ENCODE measurements at places on chromosomes 3 and 15.

DNA sequence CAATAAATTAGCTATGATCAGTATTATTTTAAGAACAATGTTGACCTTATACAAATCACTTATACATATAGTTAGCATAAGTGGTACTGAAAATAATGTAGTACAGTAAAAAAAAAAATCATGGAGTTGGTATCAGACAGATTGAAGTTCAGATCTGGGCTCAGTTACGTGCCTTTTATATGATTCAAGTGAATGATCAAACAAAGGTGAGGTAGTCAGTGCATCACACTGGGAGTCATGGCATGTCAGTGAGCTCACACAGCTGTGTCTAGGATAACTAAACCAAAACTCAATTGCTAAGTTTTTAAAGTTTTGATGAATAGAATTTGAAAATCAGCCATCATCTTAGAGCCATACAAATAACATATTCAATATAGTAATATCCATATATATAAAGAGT lies 11.2 kb upstream of the CCR8 start:
- DNase-seq = no peak

DNA sequence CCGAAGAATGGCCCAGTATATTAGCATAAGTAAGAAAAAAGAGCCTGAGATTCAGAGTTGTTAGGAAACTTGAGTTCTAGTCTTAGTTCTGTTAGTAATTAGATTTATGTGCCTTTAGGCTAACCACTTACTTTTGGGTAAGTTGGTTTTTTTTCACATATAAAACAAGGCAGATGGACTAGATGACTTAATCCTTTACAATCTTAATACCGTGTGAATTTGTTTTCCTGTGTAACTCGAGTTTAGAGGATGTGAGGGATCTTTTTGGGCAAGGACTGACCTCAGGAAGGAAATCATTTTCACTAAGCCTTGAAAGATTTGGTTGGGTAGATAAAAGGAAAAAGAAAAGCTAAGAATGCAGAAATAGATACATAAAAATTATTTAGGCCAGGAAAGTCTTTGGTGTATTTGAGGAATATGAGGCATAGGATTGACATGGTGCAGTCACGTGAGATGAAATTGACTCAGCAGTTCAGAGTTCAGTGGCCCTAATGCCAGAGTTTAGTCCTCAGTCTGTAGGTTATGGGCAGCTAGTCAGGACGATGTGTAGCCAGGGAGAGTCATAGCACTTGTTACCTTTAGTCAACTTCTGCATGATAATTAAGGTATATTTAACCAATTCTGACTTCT lies 34.6 kb downstream of the PAK2 start:
- DNase-seq = no peak

GRCh38 chr3:55959471-55960080 lies 472.5 kb upstream of the WNT5A start:
- no peak for DNase-seq

GRCh38 chr3:44865272-44866035 lies 3.7 kb downstream of the TMEM42 start:
- DNase-seq = no peak

DNA sequence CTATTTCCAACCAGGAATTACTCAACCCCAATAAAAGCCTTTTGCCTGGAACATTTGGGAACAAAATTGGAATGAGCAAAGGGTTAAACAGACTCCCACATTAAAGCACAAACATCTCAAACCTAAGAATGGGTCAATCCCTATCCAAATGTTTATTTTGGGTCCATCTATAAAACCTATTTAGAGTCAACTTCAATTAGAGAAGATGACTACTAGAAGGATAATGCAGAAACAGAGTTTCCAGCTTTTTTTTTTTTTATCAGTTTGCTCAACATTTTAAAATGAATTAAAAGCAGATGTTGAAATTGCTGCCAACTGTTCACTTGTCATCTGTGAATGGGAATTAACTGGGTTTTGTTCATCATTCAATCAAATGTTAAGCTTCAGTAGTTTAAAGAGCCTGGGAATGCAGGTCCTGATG lies 4.1 kb upstream of the TBC1D23 start:
- DNase-seq = peak; percentile 17

- DNase-seq = peak; percentile 79
Measured at GRCh38 chr15:49848282-49848724, 227.5 kb downstream of the DTWD1 start.

DNA sequence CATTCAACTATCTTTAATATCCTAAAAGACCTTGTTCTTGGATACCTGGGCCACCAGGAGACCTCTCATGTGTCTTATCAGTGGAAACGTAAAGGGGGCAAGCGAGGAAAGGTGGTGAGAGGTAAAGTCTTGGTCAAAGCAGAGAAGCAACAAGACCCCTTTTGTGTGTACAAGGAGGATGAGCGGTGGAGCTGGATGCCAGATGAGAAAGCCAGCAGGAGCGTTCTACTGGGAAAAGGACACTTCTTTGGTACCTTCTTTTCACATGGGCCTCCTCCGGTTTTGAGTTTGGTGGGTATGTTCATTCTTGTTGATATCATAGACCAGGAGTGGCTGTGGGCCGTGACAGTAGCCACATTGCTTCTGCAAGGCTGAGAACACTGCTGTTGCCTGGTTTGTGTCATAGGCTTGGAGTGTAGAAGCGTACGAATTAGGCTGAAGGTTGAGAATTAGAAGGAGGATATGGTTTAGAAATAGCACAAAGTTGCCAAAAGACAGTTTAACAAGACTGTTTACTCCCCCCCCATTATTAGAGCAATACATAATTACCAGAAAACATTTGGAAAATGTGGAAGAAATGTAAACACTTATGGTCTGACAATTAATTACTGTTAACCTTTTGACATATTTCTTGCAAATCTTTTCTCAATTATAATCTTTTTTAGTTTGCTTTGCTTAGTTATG lies 46.8 kb upstream of the VILL start:
- DNase-seq = no peak

DNA sequence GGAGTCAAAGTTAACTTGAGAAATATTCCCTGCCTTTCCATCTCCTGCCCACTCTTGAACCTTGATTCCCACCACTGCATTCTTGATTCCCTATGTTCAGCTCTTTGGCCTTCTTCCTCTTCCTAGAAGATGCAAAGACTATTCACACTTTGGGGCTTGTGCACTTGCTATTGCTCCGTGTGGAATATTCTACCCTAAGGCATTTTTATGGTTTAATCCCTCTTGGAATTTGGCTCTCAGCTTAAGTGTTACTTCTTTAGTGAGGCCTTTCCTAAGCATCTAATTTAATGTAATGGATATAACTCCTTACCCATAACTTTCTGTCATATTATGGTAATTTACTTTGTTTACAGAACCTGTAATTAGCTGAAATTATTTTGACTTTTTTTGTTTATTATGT lies 318.9 kb upstream of the COL8A1 start:
- DNase-seq = no peak

- no peak for DNase-seq
Measured at GRCh38 chr3:9754678-9755077, 4.9 kb downstream of the OGG1 start.

DNA sequence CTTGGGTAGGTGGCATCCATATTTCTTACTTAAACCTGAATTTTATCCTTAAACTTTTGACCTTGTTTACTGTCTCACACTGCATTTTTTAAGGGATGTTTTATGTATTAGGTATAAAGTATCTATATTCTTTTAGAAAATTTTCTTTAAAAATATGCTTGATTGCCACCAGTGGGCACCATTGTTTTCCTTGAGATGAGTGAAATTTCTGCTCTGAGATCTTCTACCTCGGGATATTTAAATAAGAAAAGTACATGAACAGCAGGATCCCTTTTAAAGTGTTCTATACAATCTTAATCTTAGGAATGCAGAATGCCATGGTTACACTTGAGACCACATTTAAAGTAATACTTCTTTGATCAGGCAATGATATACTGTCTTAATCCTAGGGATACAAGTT lies 108.7 kb downstream of the SLMAP start:
- peak; percentile 10 for DNase-seq

GRCh38 chr3:148221303-148221702 lies 476.4 kb upstream of the AGTR1 start:
- no peak for DNase-seq

- peak; percentile 44 for DNase-seq
Measured at GRCh38 chr15:39191871-39192291, 389.0 kb upstream of the THBS1 start.

GRCh38 chr3:114213627-114214541 lies 23.5 kb downstream of the ZNF80 start:
- peak; percentile 87 for DNase-seq

DNA sequence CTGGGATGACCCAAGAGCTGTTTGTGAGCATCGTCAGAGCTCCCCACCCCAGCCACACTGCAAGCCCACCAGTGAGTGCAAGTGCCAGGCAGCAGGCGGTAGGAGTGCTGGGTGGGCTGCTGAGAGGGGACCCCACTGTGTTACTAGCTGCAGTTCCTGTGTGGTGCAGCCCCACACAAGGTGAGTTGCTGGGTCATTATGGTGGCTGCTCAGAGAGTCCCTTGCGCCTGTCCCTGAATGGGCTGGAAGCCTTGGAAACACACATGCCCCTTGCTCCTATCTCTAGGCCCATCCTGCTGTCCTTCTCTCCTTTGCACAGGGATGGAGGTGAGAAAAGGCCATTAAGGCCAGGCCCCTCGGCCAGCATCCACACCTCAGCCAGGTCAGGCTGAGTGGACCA lies 83.7 kb downstream of the SEC22A start:
- no peak for DNase-seq

GRCh38 chr3:45605534-45605933 lies 11.0 kb downstream of the LIMD1 start:
- no peak for DNase-seq

DNA sequence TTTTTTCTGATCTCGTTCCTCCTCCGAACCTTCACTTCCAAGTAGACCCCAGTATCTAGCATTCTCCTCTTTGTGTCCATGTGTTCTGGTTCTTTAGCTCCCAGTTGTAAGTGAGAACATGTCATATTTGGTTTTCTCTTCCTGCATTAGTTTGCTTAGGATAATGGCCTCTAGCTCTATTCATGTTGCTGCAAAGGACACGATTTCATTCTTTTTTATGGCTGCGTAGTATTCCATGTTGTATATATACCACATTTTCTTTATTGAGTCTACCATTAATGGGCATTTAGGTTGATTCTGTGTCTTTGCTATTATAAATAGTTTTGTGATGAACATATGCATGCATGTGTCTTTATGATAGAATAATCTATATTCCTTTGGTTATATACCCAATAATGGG lies 30.2 kb upstream of the MME start:
- no peak for DNase-seq

GRCh38 chr3:134039161-134039862 lies 9.6 kb upstream of the SLCO2A1 start:
- no peak for DNase-seq

GRCh38 chr15:31216215-31216911 lies 110.3 kb upstream of the KLF13 start:
- DNase-seq = peak; percentile 62

GRCh38 chr3:19346759-19347158 lies 198.4 kb downstream of the KCNH8 start:
- DNase-seq = no peak

DNA sequence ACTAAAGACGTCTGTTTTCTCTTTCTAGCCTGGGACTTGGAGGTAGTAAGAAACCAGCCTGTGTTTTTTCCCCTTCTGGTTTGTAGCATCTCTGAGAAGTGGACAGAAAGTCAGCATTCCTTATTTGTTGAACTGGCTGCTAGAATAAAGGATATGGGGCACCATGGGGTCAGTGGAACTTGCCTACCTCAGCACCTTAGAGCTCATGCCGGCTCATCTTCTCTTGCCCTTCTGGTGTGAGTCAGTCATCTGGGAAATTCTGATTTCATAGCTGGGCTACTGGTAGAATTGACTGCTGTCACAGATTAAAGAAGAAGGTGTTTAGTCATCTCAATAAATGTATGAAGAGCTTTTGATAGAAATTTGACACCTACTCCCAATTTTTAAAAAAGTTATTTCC lies 202.7 kb upstream of the TOPAZ1 start:
- no peak for DNase-seq

GRCh38 chr3:13013994-13014754 lies 59.1 kb downstream of the IQSEC1 start:
- DNase-seq = no peak

DNA sequence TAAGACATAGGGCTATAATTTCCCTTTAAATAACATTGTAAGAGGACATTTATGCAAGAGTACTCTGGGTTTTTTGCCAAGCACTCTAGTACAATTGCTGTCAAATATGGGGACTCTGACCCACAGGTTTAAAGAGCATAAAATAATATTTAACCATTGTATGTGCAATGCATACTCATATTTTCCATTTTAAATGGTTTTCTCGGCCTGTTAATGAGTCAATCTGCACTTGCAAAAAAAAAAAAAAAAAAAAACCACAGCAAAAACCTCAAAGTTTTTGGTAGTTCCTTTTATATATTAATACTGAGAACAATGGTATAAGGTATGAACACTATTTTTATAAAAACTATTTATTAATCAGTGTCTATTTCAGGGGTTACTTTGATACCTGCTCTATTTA lies 304.0 kb upstream of the CBLB start:
- DNase-seq = no peak

- no peak for DNase-seq
Measured at GRCh38 chr15:57614241-57614640, 22.5 kb downstream of the MYZAP start.

- peak; percentile 12 for DNase-seq
Measured at GRCh38 chr3:180594631-180595558, 7.1 kb upstream of the TTC14 start.

DNA sequence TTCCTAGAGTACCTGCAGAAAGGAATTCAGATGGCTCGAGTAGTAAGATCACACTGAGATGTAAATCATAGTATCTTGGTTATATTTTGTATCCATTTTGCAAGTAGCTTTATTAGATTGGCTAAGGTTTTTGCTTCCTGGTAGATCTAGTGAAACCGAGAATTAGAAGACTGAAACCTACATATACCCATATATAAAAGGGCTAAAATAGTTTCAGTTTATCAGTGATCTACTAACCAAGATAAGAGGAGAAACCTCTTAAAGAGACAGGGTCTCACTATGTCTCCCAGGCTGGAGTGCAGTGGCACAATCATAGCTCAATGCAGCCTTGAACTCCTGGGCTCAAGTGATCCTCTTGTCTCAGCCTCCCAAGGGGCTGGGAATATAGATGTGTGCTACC lies 135.3 kb downstream of the PCCB start:
- DNase-seq = no peak

DNA sequence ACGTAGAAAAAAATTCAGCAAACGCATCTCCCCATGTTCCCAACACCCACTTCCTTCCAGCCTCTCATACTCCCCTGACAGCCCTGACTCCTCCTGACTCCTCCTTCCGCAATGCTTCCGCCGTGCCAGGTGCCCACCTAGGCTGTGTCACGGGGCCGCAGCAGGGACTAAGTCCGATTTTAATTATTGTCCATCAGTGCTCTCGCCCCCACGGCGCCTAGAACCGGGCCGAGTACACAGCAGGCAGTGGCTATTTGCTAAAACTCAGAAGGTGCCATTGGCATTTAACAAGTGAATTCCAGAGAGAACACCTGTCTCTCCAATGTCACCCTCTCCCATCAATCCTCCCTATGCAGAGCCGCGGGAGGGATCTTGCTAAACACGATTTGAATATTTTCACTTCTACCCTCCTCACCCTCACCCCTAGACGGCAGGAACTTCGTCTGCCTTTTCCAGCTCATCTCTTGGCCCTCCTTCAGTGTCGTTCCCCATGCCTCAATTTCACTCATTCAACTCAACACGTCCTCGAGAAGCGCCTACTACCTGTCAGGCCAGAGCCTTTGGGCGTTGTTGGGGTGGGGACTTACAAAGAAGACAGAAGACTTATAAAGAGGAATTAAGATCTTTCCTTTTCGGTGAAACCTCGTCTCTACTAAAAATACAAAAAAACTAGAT lies 11.5 kb upstream of the SHF start:
- no peak for DNase-seq

GRCh38 chr3:149512073-149512782 lies 37.7 kb downstream of the TM4SF4 start:
- peak; percentile 77 for DNase-seq
